Left lobe of liver (tissue), 2 donors: ENCODE measurements at places on chromosomes 5 and 9. TPM values are rescaled to one million over a fixed set of nuclear protein-coding genes. Genes with fewer than 3 reads are reported as not detected.

TMEFF1 gene
- total RNA-seq, result 0.20 TPM

- DNase-seq, result no peak
These were observed 161.9 kb downstream of the TAF11L14 start for GRCh38 chr5:17796142-17796541.

CDH6 gene
- 1.3 TPM for total RNA-seq

ROPN1L gene
- total RNA-seq, result 0.35 TPM

SCGB3A2 gene
- total RNA-seq, result not detected

DNA sequence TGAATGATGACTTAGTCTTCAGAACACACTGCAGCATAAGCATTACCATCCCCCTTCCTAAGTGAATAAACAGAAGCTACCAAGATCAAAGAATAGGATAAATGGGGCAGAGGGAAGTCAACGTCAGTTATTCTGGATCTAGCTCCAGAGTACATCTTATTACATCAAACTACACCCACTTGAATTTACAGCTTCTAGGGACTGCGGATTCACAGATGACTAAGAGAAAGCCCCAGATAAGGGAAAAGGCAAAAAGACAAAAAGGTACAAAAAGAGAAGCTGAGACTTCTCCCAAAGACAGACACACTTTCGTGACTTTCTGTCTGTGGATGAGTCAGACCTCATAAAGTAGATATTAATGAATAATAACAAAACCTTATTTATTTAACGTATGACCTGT lies 457.9 kb upstream of the BRINP1 start:
- no peak for DNase-seq

ZFP37 gene
- total RNA-seq, result 0.55 TPM
